Stimulated activated CD4-positive, alpha-beta T cell treated with anti-CD3 and anti-CD28 coated beads, Interleukin-4, amount 100 ng/mL, for 1 hour (primary cell): ENCODE measurements at places on chromosomes 1 and 21.

- no peak for DNase-seq
Observed at GRCh38 chr21:44822484-44823178, 4.8 kb upstream of the SUMO3 start.

DNA sequence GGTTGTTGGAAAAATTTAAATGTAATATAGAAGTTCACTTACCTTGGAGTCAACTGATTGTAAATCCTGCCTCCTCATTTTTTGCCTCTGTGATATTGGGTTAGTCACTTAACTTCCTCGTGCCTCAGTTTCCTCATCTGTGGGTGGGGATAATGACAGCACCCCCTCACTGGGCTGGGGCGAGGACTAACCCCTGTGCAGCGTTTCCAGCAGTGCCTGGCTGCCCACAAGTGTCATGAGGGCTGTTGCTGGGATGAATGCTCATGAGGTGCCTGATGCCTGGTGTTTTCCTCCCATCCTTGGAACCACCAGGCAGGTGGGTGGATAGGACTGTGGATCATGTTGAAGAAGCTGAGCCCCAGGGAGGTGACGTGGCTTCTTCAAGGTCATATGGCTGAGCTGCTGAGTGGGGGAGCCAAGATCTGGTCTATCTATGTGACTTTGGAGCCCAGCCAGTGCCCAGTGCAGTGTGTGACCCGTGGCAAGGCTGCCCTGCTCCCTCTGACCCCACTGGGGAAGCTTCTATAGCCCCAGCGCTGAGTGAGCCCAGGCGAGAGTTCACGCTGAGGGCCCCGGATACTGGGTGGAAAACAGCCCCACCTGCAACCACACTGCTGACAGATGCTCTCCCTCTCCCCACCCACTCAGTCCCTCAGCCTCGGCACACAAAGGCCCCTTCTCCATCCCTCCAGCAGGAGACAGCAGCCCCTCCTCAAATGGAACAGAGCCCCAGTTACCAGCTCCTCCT, 446.0 kb downstream of the PTPRU start:
- DNase-seq, result no peak

- no peak for DNase-seq
Observed at GRCh38 chr21:41576013-41576615, 68.2 kb upstream of the TMPRSS2 start.

DNA sequence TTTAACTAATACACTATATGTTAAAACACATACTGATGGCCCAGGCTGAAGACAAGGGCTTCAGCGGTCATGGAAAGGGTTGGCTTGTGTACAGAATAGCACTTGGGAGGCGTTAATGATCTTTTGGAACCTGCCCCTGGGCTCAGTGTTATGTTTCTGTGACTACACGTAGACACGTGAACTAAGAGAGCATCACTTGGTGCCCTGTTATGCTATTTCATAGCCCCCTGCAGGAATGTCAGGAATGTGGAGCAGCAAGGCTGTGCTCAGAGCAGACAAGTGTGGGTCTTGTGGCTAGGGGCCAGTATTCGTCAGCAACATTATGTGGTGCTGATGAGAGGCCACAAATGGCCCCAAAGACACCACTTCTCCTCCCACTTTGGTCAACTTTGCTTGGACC, 132.4 kb downstream of the MAP3K21 start:
- no peak for DNase-seq

DNA sequence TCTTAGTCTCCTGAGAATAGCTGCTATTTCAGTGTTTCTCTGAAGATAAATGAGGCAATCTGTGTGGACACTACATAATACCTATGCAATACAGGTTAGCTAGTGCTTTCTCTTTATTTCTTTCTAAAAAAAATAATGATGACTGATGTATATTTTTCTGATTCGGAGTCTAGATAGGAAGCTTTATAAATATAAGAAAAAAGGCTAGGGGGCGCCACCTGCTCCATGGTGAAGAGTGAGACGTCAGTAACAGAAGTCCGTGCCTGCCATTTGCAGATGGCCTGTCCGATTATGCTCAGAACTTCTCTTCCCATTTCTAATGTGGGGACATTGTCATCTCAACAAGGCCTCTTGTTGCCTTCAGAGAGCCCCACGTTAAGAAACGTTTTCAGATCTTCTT, 26.4 kb downstream of the QSOX1 start:
- DNase-seq, result no peak

DNA sequence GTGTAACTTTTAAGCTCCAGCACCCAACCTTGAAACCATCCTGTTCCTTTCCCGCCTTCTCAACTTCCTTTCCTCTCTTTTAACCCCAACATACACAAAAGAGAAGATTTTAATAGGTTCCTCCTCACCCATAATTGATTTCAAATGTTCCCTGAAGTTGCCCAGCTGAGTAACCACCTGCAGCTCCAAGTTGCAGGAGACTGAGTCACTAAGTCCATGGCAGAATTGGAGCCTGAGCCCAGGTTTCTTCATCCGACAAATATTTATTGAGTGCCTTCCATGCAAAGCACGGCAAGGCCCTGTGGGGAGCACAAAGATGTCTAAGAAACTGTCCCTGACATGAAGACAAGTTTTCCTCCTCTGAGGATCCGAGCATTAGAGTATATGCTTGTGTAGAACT, 97.7 kb downstream of the PAPPA2 start:
- DNase-seq, result no peak

- no peak for DNase-seq
Observed at GRCh38 chr1:106680776-106681344, 375.6 kb upstream of the PRMT6 start.

DNA sequence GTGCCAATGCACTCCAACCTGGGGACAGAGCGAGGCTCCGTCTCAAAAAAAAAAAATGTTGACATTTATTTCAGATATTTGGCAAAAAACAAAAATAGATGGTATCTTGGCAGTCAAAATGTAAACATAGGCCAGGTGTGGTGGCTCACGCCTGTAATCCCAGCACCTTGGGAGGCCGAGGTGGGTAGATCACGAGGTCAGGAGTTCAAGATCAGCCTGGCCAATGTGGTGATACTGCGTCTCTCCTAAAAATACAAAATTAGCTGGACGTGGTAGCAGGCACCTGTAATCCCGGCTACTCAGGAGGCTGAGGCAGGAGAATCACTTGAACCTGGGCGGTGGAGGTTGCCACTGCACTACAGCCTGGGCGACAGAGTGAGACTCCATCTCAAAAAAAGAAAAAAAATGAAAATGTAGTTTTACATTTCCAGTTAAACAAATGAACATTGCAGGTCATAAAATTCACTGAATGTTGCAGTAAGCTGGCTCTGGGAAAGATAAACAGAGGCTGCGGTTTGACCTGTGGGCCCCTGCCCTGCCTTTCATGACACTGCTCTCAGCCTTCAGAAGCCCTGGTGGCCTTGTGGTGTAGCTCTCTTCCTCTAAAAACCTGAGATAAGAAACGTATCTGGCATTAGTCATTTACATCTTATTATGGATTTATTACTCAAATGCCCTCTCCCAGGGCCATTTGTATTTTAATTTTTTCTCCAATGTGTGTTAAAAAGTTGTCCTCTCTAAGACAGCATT, 12.2 kb upstream of the SLC44A3 start:
- no peak for DNase-seq

- no peak for DNase-seq
Observed at GRCh38 chr21:22889445-22889844, 1891.2 kb downstream of the NCAM2 start.

DNA sequence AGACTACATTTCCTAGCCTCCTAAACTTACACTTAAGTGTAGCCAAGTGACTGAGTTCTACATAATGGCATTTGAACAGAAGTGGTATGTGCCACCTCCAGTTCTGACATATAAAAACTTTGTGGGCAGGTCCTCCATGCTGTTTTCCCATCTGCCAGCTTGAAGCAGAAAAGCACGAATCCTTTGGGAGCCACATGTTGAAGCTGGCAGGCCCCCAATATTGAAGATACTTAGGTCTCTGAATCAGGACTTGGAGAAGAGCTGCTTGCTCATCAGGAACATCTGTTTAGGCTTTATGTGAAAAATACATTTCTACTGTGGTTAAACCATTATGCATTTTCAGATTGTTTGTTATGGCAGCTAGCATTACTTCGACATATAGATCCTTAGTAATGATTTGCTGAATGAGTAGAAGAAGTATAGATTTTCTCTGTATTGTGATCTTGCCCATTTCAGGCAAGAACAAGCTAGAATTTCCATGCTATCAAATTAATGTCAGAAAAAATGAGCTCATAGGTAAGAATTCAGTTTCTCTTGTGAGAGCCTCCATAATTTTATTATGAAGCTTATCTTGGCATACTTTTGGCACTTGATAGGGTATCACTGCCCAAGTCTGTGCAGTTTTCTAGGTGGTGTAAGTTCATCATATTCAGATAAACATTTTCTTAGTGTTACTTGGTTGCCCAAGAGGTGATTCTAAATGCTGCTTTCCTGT, 68.4 kb downstream of the GDAP2 start:
- DNase-seq, result no peak

- no peak for DNase-seq
Observed at GRCh38 chr1:231032963-231033362, 7.1 kb downstream of the FAM89A start.
